ENCODE measurements at places on chromosomes 6 and 20.

DNA sequence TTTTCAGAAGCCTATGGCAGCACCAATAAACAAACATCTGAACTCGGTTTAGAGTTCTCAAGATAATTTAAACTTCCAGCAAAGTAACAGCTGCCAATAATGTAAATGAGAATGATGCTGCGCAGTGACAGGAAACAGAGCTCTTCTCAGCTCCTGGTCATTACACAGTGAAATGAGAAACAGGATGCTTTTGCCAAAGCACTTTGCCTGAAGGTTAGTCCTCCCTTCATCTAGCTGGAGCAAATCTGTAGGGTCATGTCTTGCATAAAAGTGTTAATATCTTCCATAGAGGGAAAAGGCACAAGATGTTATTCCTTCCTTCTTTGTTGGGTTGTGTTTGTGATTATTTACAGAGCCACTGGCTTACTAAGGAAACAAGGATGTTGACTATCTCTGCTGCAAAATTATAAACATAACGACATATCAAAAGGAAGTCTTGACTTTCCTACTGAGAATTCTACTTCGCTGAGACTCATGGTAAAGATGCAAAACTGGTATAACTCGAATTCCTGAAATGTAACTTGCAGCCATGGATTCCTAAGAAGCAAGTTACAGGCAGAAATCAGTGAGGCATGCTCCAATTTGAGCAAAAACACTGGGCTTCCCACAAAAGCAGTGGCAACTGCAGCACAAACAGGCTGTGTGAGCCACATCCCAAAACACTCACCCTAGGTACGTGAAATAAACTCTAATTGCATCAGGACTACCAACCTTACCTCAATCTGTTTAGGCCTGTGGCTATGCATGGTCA is 102.5 kb upstream of the BEND6 start:
- no peak for DNase-seq

- no peak for DNase-seq
Measured at GRCh38 chr20:38875175-38875993, 50.8 kb upstream of the FAM83D start.

DNA sequence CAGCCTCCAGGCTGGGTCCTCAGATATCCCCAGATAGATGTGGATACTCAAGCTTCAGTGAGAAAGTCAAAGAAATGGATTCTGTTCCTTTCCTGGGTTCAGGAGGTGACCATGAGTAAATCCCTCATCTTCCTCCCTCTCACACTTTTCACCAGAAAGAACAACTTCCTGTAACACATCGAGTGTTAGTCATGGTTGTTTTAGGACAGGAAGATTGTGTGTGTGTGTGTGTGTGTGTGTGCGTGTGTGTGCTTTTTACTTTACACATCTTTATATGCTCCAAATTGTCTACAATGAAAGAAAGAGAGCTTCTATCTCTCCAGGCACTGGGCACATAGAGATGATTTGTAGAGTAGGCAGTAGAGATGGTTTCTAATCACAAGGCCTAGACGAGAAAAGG is 139.9 kb downstream of the TBXT start:
- no peak for DNase-seq

GRCh38 chr6:167116109-167116837 is 6.6 kb upstream of the CCR6 start:
- DNase-seq, result no peak

DNA sequence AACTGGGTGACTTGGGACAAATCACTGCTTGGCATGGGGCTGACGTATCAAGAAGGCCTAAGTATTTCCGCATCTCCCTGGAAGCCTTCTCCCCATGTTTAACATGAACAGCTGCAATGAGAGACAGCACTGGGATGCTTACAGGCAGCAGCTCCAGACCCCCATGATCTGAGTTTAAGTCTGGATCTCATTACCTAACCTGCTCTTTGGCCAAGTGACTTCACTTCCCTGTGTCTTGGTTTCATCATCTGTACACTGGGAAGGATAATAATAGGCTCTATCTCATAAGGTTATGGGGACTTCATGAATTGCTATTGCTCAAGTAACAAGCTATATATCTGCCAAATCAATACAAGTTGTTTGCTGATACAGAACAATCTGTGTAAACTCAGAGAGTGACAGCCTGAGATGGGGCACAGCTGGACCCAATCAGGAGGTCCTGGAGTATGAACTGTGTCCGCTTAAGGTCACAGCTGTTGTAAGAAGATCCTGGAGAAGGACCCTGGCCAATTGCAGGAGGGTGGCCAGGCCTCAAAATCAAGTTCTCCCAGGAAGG is 56.0 kb downstream of the TGM2 start:
- no peak for DNase-seq

- no peak for DNase-seq
Measured at GRCh38 chr20:47981222-47981621, 195.9 kb upstream of the SULF2 start.

DNA sequence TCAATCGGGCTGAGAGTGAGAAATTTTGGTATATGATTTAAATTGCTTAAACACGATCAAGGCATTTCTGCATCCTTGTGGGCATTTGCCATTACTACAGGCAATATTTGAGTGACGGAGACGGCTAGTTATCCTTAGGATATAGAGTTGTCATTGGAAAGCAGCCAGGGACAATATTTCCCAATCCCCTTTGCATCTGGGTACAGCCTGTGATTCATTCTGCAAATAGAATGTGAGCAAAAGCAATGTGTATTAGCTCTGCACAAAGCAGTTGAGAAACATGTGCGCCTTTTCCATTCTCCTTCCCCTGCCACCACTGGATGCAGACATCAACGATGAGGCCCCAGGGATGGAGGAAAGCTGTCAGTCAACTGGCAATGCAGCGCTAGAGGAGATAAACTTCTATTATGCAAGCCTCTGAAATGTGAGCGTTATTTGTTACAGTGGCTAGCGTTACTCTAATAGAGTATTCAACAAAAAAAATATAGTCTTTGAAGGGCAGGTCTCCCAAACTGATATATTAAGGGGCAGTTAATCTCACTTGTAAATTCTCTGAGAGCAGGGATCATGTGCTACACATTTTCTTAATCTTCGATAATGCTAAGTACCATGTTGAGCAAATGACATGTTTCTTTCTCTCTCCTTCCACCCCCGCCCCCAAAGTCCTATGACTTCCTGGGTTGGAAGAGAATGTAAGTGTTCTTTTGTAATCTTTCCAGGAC is 37.1 kb upstream of the NCOA3 start:
- DNase-seq, result no peak
